Amygdala (tissue), 56 donors: ENCODE measurements at places on chromosomes 3 and 15.

DNA sequence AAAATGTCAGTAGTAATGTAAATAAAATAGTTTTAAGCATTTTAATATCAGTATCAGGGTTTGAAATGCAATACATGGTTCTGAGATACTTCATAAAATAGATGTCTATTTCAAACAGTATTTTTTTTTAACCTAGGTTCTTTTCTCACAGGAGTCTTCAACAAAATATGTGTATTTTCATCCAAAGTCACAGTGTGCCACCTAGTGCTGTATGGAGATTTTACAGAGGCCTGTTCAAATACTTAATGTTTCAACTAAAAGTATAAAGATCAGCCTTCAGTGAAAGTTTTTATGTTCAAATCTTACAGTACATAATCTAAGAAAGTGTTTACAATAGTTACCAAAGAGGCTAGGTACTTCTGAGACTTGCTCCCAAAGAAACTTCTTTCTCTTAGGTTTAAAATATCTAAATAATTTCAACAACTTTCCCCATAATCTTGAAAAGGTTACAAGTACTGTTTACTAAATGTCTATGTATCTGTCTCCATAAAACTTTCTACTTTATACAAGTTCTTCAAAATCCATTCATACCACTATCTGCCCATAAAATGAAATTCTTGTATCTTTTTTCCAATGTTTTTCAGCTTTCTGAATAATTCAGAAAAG lies 38.3 kb downstream of the SCAPER start:
- no peak for DNase-seq

- DNase-seq, result no peak
These were observed 360.4 kb upstream of the FRG2C start for GRCh38 chr3:75303741-75304140.

GRCh38 chr15:33138000-33138399 lies 56.5 kb downstream of the FMN1 start:
- no peak for DNase-seq

- no peak for DNase-seq
These were observed 342.8 kb upstream of the ARPP21 start for GRCh38 chr3:35296533-35296932.

- DNase-seq, result no peak
These were observed 25.9 kb upstream of the KIF23 start for GRCh38 chr15:69388260-69388705.

- DNase-seq, result no peak
These were observed 88.6 kb downstream of the KLF13 start for GRCh38 chr15:31415201-31415600.

DNA sequence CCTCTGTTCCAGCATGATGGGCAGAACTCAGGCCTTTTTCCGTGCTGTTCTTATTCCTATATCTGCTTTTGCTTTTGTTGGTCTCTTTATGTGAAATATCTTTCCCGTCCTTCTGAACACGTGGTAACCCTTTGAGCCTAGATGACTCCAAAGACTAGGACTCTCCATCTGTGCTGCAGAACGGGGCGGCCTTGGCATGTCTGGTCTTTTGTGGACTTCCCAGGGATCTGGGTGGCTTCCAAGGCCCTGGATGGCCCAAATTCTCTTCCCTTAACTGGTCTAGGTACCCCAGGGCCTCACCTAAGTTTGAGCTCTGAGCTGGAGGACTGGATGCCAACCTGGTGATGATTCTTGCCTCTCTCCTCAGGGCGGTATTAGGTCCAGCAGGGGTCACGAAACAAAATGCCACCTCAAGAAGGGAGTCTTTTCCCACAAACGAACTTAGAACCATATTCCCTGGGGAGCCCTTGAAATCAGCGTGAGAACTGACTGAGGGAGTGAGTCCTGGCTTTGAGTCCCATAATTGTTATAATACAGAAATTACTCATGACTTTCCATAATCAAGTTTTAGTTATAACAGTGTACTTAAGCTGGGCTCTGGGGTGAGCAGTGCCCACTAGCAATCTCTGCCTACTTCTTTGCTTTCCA lies 13.8 kb downstream of the TLNRD1 start:
- DNase-seq, result no peak
